T1000 (cell line): ENCODE measurements at places on chromosomes 2 and 18.

GRCh38 chr2:156333274-156333950 lies 891 bp upstream of the NR4A2 start:
- DNase-seq = no peak

DNA sequence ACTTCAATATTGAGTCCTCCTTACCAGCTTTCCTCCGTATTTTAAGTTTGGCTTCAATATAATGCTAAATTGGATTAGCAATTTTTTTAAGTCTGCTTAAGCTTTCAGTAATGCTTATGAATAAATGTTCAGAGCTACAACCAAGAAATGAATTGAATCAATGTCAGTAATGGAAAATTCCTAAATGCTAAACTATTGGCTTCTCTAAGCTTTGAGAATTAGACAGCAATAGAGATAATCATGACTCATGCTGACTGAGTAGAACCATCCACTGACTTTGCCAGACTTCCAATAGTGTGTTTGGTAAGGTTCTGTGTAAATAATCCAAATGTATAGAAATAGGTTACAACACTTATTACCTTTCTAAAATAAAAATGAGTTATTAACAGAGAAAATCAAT lies 8.9 kb upstream of the PDE1A start:
- DNase-seq = no peak

DNA sequence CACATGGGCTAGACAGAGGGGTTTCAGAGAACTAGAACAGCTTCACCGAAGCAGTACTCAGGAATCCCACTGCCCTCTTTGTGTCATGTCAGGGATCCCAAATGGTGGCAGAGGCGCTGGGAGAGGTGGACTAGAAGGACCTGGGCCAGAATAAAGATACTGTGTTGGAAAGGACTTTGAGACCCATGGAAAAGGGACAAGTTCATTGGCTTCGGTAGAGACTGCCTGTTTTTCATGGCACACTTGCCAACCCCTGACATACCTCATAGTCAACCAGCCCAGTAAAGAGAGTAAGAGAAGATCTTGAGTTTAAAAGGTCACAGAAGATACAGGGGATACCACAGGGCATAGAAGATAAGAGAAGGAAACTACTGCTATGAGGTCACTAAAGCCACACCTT lies 381.0 kb downstream of the RIT2 start:
- no peak for DNase-seq

DNA sequence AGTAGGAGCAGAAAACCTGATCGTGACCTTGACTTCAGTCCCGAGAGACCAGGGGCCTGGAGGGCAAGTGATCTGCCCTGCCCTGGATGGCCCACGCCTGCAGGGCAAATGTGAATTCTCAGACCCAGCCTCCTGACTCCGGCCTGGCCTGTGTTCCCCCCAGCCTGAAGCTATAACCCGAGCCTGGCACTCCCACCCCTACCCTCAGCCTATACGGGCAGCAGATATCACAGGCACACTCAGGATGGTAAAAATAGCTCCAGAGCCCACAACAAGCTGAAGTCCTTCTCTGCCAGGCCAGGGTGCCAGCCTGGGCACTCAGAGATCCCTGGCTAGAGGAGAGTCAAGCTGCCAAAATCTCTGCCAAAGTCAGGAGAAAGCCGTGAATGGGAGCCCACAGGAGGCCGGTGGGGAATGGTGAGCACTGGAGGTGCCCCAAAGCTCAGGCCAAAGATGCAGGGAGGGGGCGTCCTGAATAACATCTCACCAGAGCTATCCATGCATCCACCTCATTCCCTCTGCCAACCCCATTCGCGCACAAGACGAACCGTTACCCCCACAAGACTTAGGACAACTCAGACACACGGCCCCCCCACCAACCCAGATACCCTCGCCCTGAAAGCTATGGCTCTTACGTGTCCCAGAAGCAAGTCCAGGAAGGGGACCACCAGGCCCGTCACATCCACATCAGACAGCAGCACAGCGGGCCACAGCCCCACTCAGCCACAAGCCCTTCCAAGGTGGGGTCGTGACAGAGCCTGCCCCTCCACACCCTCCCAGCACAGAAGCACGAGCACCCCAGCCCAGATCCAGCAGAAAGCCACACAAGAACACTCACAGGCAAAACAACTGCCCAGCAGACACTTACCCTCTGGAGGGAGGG lies 144.9 kb downstream of the TNS1 start:
- no peak for DNase-seq

DNA sequence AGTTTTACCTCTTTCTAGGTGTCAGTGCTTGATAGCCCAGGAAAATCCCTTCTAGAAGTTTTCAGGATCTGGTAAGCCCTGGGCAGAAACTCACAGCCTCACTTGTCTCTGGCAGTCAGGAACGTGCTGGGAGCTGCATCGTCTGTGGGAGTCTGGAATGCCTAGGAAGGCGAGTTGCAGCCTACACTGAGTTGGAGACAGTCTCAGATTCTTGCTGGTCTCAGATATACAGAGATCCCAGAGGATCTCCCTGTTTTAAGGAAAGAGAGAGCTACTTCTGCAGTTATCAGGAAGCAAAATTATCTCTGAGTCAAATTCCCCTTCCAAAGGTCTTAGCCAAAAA lies 104.4 kb upstream of the CDC42EP3 start:
- DNase-seq = no peak

GRCh38 chr2:196452758-196453157 lies 186.8 kb upstream of the CCDC150 start:
- no peak for DNase-seq

- DNase-seq = no peak
These were observed 19.0 kb upstream of the FAM178B start for GRCh38 chr2:97005353-97005752.
